COR-L47 (cell line): ENCODE measurements at places on chromosomes 1 and 21.

DNA sequence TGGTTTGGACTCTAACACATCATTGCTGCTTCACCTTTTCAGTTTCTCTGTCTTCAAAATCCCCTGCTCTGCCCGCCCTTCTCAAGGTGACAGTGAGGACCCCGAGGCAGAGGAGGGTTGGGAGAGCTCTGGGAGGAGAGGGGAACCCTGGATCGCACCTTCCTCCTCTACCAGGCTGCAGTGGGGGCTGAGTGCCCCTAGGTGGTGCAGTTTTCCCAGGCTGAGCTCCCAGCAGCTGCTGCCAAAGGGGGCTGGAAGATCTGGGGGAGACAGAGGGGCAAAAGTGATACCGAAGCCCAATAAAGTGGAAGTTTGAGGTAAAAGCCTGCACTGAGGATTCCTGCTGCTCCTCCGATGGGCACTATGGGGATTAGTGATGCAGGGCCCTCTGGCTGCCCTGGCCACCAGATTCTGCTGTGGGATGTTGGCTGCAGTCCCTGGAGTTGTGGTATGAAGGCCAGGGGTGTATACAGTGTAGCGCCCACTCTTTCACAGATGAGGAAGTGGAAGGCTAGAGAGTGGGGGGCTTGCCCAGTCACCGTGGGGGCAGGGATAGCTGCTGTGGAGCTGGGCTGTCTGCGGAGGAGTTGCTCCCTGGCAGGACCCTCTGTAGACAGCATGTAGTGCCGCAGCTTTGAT is 40.7 kb upstream of the SCMH1 start:
- DNase-seq, result peak; percentile 22

GRCh38 chr1:236753964-236754363 is 41.1 kb upstream of the MTR start:
- no peak for DNase-seq

DNA sequence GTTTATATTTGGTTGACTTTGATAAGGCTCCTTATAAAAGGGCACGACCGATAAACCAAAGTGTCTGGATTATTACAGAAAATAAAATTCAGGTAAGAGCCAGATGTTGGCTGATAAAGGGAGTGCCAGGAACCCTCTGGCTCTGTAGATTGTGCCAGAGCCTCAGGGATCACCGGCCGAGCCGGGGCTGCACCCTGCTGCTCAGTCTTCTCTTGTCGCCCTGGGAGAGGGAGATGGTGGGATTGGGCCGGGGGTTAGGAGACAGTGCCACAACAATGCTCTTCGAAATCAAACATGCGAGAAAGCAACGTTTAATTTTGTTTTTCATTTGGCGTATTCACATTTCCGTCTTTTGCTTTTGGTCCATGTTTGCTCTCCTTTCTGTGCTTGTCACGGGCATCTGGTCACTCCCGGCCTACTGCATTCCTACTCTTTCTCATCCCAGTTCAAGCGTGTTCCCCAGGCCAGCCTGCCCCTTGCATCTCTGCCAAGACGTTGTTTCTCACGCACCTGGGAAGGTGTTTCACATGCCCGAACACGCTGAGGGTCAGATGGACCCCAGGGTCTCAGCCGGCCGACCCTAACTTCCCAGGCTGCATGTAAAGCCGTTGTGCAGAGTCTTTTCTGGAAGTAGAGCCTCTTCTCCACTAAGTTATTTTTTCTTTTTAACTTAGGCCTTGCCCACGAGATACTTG is 18.8 kb upstream of the C2CD2 start:
- DNase-seq, result no peak

GRCh38 chr1:232555494-232556210 is 74.3 kb downstream of the SIPA1L2 start:
- DNase-seq, result no peak

DNA sequence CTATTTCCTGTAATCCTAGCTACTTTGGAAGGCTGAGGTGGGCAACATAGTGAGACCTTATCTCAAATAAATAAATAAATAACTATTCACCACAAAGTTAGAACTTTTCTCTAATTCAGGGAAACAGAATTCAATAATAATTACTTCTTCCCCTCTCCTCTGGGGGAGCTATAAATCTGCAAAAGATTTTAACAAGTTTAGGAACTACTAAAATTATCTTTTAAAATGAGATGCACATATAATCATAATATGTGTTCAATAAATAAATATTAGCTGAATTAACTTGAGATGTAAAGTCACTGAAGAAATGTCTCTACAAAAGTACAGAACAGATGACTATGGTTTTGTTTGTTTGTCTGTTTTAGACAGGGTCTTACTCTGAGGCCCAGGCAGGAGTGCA is 14.1 kb downstream of the WDR47 start:
- DNase-seq, result no peak

GRCh38 chr1:62732331-62732730 is 44.1 kb upstream of the DOCK7 start:
- DNase-seq, result no peak

GRCh38 chr1:16248603-16249516 is 11.9 kb upstream of the CPLANE2 start:
- DNase-seq, result peak; percentile 97

DNA sequence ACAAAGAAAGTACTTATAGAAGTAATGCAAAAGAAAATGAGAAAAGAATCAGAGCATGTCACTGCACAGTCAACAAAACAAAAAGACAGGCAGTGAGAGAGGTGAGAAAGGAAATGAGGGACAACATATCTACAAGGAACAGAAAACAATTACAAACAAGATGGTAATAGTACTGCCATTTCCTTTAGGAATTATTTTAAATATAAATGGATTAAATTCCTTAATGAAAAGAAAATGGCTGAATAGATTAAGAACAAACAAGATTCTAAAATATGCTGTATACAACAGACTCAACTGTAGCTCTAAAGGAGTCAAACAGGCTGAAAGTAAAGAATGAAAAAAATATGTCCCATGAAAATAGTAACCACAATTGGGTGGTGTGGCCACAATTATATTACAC is 22.1 kb upstream of the ZNF124 start:
- no peak for DNase-seq

DNA sequence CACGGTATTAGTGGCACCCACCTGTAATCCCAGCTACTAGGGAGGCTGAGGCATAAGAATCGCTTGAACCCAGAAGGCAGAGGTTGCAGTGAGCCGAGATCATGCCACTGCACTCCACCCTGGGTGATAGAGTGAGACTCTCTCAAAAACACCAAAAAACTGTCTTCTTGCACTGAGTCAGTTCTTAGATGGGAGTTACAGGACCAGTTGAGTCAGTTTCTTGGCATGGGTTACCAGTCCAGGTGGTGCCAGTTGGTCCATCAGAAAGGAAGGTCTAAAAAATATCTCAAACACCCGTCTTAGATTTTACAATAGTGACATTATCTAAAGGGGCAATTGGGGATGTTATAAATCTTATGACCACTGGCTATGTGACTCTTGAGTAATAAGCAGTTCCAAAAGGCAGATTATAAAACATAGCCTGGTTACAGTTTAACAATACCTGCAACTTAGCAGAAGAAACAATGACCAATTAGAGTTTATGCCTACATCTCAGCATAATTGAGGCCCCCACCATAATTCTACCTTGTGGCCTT is 206.9 kb upstream of the FGGY start:
- DNase-seq, result no peak

DNA sequence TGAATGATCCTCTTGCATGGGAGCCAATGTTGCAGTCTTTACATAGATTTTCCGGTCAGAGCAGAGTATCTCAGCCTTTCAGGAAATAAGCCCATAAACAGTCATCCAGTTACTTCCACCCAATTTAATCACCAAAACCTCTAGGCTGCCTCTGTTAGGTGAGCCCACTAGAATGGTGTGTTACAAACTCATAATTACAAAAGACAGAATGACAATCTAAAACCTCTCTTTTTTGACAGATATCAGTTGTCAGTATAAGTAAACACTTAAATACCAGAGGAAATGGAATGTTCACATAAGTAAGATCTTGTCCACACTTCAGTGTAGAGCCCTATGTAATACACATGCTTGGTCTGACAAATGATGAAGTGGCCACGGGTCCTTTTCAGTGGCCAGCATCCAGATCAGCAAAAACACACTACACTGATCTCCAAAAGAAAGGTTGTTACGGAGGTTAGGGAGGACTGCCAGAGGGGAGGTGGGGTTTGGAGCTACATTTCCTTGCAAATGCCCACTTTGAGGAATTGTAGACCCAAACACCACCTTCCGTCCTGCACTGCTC is 71.3 kb upstream of the FBXO28 start:
- DNase-seq, result no peak

GRCh38 chr1:115317101-115318012 is 20.7 kb downstream of the NGF start:
- peak; percentile 58 for DNase-seq

GRCh38 chr21:38599381-38599975 is 101.2 kb upstream of the ERG start:
- no peak for DNase-seq

- no peak for DNase-seq
Observed at GRCh38 chr1:99827970-99828369, 22.2 kb upstream of the AGL start.

DNA sequence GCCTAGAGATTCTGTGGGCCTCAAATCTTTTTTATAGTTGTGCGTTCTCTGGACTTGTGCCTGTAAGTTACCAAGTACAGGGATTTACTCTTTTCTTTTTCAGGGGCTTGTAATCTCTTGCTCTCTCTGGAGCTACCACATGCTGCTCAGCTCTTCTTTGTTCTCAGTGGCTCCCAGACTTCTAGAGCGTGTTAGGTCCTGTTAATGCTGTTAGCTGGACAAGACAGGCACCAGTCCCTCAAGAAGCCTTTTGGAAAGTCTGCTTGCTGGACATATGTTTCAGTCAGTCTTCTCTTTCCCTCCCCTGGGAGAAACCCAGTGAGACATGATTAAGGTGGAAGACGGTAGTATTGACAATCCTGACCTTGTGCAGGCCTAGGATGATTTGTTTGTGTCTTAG is 29.4 kb downstream of the KCNK2 start:
- DNase-seq, result no peak
